ENCODE measurements at places on chromosomes 3 and 15.

DNA sequence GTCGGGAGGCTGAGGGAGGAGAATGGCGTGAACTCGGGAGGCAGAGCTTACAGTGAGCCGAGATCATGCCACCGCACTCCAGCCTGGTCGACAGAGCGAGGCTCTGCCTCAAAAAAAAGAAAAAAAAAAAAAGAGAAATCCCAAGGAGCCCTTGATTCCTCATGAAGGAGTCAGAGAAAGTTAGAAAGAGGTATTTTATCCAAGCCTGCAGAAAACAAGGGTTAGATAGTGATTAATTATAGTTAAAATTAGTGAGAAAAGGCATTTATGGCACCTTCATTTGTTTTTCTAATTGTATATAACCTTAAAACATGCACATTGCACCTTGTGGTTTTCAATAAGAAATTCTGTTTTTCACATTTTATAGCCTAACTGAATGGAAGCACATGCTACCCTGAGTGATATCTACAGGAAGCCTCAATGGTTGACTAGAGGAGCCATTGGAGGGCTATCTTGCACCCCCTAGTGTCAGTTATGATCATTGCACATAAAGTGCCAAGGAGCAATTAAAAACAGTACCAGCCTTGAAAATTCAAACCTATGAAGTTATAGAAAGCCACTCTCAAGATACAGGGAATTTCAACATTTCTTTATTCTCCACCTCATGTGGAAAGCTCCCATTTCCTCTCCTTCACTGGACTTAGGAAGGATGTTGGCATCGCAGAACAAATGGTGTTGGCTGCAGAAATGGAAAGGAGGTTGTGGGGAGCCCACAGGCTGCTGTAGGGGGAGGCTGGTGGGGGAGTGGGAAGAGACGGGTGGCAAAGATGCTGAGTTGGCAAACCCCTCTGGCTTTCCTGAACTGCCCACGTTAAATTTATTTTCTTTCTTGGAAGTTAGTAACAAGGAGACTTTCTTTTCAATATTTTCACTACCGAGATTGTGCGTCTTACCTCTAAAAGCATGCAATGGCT is 48.5 kb downstream of the ITGA11 start:
- peak; percentile 12 for DNase-seq

GRCh38 chr15:52137432-52138357 is 25.1 kb upstream of the BCL2L10 start:
- no peak for DNase-seq

DNA sequence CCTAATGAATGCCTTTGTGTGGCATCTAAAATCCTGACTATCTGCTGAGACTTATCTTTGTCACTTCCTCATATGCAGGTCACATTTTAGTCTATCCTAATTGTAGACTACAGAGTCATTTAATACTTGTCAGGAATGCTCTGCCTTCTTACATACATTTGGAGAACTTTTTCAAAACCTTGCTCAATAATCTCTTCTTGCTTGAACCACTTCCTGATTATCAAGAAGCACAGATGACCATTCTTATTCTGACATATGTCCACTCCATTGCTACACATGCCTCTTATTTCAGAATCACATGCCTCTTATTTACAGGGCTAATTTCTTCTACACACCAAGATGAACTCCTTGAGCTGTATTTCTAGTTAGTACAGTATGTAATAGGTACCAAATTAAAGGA is 400.3 kb downstream of the TBC1D5 start:
- no peak for DNase-seq

- DNase-seq, result no peak
Observed at GRCh38 chr15:38894243-38894948, 329.8 kb upstream of the RASGRP1 start.

DNA sequence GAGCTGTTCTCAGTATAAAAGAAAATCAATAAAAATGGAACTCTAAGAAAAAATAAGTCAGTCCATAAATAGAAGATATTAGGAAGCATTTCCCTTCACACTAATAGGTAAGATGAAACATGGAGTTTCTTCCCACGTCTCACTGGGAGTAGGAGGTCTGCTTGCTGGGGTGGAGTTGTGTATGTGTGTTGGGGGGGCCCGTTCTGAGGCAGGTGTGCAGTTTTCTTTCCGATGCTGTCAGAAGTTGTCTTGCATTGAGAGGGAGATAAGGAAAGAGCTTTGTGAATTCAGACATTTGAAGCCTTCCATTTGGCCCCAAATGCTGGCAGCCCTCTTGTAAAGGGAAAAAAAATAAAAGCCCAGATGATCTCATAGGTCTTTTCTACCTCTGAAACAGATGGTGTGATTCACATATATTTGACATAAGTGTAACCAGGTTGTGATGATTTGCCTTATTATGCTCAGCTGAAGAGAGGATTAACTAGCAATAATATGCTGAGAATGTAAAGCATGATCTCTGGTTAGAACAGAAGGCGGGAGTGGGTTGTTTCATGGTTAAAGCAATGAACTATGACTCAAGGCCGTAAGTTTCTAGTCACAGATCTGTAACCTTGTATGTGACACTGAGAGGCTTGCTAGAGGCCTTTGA is 8.8 kb downstream of the RASGRP1 start:
- DNase-seq, result no peak

DNA sequence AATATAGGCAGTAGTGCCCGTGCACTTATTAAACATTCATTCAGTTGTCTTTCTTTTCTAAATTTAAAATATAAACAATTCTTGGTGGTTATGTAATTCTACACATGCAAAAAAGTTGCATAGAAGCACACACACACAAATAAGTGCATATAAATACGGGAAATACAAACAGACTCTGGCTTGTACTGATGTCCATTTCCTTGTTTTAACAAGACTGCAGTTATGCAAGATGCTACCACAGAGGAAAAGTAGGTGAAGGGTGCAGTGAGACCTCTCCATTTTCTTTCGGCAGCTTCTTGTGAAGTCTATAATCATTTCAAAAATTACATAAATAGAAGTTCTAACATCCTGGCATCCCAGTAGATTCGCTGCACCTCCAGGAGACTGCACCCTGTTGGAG is 130.6 kb upstream of the BCL6 start:
- no peak for DNase-seq

GRCh38 chr3:185152410-185153170 is at the start of gene C3orf70:
Gene C3orf70, minus strand, starts transcription at chr3:185153060. Its CDS starts 237 bp downstream, at chr3:185152823.
- DNase-seq, result no peak

- no peak for DNase-seq
Observed at GRCh38 chr3:171458071-171458863, 1.9 kb downstream of the TNIK start.

- no peak for DNase-seq
Observed at GRCh38 chr3:193016437-193016901, 98.8 kb upstream of the MB21D2 start.

DNA sequence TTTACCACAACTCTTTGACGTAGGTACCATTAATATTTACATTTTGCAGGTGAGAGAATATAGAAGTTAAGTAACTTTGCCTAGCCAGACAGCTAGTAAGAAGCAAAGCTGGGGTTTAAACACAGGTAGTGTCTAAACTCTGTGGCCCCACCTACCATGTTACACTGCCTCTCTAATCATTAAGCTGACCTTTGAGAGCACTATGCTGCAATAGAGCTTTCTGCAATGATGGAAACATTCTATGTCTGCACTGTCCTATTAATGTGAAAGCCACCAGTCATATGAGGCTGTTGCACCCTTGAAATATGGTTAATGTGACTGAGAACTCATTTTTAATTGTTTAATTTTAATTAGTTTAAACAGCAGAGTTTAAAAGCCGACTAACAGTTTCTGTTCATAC is 6.3 kb upstream of the RARB start:
- no peak for DNase-seq

DNA sequence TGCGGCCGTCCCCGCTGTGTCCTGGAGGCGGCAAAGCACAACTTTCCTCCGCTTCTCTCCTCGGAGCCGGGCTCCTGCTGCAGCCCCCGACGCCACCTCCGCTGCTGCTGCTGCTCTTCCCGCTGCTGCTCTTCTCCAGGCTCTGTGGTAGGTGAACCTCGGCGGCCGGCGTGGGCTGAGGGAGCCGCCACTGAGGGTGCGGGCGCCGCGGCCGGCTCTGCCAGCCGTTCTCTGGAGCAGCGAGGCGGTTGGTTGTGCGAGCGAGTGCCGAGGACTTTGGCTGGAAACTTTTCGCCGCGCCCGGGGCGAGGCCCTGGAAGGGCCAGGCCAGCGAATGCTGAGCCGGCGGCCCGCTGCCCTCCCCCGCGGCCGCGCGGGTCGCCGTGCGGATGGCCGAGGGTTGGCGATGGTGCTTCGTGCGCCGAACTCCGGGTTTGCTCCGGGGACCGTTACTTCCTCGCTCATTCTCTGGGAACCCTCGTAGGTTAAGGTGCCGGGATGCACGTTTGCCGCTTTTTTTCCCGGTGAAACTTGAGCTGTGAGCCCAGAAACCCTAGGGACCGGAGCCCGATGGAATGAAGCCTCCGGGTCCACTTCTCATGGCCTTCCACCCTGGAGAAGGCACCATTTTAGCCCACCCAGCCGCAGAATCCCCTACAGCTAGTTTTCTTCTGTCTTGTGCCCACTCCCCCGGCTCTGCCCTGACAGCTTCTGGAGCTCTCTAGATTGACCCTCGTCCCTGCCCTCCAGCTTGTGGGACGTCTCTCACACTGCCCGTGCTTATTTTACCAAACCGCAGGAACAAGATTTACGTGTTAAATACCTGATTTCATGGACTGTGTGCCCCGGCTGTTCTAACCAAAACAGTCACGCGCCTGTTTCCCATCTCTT is 660 bp downstream of the NECTIN3 start:
- no peak for DNase-seq

GRCh38 chr3:60294181-60294580 is 957.1 kb downstream of the FHIT start:
- DNase-seq, result no peak

- no peak for DNase-seq
Observed at GRCh38 chr3:31659246-31659645, 126.5 kb downstream of the STT3B start.

All from stimulated activated CD4-positive, alpha-beta T cell treated with anti-CD3 and anti-CD28 coated beads, Interleukin-1b, Interleukin-23, amount 100 ng/mL, for 24 hours (primary cell).